Femur (tissue), 1 donor: ENCODE measurements at places on chromosomes 1 and 21.

DNA sequence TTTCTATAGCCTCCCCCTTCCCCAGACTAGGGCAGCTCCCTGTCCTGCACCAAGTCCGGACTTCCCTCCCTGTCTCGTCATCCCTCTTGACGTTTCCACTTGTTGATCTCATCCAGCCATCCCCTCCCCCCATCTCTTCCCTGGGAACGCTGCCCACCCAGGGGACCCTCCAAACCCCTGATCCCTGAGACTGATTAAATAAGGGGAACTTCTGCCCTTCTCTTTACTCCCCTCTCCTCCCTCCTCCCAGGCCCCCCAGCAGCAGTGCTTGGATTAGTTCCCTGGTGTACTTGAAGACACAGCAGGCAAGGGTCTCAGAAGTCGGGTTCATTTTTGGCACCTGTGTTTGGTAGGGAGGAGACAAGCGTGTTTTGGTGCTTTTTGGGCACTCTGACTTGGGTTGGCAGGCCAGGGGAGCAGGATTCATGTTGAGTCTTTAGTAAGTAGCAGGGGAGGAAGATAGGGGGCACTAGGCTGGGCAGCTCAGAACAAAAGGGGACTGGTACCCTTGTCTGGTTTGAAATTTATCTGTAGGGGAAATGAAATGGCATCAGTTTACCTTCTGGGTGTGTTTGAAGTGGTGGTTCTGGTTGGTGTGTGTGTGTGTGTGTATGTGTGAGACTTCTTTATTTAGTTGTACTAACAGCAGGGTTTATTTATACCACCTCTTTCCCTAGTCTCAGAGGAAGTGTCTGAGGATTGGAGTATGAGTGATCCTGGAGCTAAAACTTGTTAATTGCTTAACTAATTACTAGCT lies 11.1 kb downstream of the VANGL2 start:
- no peak for DNase-seq

GRCh38 chr1:56904663-56905397 lies 50.2 kb downstream of the C8A start:
- no peak for DNase-seq

DNA sequence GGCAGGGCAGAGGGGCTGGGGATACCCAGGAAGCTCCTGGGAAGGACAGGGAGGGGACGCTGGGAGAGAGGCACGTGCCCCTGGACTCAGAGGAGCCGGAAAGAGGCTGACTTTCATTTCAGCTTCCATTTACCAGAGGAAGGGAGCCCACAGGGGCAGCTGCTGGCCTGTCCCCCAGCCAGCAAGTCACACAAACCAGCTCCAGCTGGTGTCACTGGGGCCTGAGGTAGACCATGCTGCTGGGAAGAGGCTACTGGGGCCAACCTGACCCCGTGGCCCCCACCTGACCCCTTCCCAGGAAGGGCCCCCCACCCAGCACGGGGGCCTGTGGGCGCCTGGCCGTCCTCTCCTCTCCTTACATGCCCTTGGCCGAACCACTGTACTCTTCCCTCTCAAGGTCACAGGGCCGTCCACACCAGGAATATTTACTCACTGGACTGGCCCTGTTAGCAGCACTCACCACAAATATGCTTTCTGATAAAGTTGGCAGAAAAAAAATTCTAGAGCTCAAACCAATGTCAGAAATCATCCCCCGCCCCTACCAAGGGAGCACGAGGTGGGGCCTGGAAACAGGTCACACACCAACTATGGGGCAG lies 110.5 kb downstream of the CASZ1 start:
- no peak for DNase-seq

- peak; percentile 21 for DNase-seq
These were observed 80.0 kb downstream of the CAMK2N1 start for GRCh38 chr1:20405893-20406604.

DNA sequence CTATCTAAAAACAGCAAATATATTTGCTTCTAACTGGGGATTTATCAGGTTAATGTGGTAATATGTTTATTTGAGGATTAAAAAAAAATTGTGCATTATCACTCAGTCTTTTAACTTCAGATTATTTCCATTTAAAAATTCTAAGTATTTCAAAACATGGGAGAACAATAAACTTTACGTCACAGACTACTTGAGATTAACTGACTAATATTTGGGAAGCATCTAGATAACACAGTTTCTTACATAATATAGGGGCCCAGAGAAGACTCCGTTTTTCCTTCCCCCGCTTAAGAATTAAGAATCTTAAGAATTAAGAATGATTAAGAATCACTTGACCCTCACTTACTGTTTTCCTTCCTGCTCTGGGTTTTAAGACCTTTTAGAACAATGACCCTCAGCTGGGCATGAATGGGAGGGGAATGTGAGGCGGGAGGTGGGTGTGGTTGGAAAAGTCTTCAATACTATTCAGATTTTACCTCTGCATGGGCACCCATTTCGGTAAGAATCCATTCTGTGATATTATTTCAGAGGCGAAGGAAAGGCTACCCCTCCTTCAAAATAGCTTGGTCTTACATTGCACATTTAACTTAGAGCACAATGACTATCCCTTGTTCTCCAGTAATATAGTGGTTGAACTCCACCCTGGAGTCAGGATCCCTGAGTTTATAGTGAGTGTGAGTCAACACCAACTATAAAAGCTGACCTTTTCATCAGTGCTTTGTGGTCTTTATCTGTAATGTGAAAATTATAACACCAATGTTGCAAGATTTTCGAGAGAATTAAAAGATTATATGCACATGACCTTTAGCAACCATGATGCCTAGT lies 821.3 kb downstream of the USP25 start:
- no peak for DNase-seq

DNA sequence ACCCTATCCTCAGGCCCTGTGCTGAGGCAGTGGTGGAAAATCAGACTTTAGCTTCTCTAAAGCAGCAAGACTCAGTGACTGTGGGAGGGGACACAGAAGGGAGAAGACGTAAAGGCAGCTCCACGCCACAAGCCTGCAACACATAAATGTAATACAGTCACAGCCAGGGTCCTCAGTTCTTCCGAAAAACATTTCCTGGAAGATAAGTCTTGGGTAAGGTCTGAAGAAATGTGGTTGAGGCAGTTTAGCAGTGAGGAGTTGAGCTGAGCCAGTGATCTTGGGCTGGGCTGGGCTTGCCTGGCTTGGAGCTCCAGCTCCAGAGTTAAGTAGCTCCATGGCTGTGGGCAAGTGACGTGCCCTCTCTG lies 127.8 kb upstream of the ADAR start:
- DNase-seq: no peak

- DNase-seq: peak; percentile 40
These were observed 505.2 kb downstream of the SMYD3 start for GRCh38 chr1:246001837-246002230.

- peak; percentile 62 for DNase-seq
These were observed 90.6 kb downstream of the TLR5 start for GRCh38 chr1:223052462-223052861.
